Cortex of kidney (tissue), 1 donor: ENCODE measurements at places on chromosomes 13 and 19.

GRCh38 chr19:35216833-35217648 is 11.5 kb downstream of the FAM187B start:
- DNase-seq = no peak

DNA sequence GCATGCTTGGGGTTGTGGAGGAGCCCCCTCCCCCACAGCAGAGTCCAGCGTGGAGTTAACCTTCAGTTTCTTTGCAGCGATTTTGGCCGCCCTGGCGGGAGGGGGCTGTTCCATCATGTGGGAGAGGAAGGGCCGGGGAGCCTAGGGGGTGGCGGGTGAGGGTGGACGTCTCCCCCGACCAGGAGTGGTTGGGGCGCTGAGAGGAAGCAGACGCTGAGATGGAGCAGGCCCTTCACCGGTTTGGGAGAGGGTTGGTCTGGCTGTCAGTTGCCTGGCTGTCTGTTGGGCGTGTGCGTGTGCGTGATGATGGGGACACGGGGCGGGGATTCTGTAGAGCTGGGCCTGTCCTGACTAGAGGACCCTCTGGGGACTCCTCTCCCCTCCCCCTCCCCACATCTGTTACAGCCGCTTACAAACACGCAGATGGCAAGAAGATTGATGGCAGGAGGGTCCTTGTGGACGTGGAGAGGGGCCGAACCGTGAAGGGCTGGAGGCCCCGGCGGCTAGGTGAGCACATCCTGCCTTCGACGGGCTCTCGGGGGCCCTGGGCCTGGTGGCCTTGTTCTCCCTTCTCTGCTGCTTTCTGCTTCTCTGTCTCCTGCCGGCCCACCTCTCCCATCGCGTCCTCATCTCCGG is 9.8 kb upstream of the LIN7B start:
- DNase-seq = no peak

- DNase-seq = no peak
Measured at GRCh38 chr13:45681113-45681512, 21.0 kb upstream of the CBY2 start.

- DNase-seq = no peak
Measured at GRCh38 chr19:39554701-39555311, 14.8 kb upstream of the EID2 start.

DNA sequence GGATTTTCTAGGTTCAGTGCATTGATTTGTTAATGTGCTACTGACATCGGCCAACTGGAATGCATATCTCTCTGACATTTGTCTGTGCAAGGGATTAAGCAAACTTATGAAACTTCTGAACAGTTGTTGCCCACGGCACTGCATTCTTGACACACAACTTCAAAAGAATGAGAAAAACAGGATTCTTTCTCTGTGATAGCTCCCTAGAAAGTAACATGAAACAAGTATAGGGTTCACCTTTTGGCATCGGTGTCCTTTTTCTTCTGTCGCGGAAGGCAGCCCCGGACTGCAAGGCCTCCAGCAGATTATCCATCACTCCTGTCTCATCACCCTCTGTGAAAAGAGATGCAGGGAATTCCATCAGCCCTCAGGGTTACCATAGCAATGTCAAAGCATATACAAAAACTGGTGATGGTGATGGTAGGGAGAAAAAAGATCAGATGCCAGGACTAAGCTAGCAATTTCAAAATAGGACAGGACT is 389.2 kb downstream of the DIAPH3 start:
- DNase-seq = no peak

- no peak for DNase-seq
Measured at GRCh38 chr13:23433171-23434153, at the start of gene SACS. Gene SACS, minus strand, starts transcription at chr13:23433702. Its CDS starts 22,463 bp downstream, at chr13:23411239.

DNA sequence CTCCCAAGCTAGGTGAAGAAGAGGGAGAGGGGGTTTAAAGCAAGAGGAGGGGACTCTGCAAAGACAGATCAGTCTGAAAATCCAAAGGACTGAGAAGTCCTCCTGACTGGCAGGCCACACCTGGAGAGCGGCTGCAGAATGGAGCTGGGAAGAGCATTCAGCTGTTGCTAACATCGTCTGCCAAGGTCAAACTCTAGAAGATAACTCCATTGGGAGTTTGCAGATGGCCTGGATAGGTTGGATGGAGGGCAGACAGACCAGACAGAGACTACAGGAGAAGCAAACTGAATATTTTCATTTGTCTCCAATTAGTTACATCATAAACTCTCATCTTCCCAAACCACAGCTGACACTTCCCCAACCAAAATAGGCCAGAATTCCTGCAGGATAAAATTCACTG is 19.9 kb upstream of the SHISA2 start:
- DNase-seq = no peak

- no peak for DNase-seq
Measured at GRCh38 chr13:45873491-45874325, 22.2 kb upstream of the SIAH3 start.

GRCh38 chr13:109941951-109942350 is 155.6 kb upstream of the IRS2 start:
- no peak for DNase-seq
